Left cardiac atrium (tissue), 4 donors: ENCODE measurements at places on chromosomes 4 and X. TPM values are rescaled to one million over a fixed set of nuclear protein-coding genes. Genes with fewer than 3 reads are reported as not detected.

The DKK2 gene
- 0.88 TPM for total RNA-seq

The LDB2 gene
- 45.4 TPM for total RNA-seq

DNA sequence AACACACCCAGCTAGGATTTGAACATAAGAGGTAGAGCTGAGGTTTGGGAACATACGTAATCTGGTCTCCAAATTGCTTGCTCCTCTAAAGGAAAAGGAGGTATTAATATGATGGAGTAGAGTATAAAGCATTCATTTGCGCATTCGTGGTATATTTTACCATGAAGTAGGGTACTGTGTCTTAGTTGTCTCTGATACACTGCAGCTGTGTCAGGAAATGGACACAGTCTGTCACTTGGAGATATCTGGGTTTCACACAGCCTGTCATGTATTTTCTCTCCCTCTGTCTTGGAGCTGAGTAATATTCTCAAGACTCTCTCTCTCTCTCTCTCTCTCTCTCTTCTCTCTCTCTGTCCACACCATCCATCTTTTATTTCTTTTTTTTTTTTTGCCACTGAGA is 274.8 kb upstream of the UGT8 start:
- DNase-seq = no peak

The PGK1 gene
- total RNA-seq = 453 TPM

GRCh38 chrX:152926923-152927322 is 29.1 kb downstream of the ZNF185 start:
- DNase-seq = no peak

DNA sequence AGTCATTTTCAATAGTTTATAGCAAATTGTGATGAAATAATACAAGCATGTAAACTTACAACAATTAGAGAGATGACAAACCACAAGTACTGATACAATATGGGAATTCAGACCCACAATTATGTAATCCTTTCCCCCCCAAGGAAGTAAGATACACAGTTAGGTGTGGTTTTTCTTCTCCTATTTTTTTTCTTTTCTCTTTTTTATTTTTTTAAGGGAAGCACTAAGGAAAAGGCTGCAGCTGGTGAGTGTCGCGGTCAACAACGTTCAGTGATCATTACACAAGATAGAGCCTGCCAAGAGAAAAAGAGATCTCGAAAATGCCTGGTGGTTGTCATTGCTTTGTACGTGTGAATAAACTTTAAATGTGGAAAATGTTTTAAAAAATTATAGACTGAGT is 9.8 kb downstream of the NDNF start:
- DNase-seq = no peak
